Mesothelial cell of epicardium (in vitro differentiated cells): ENCODE measurements at places on chromosomes 2 and 18. TPM values are rescaled to one million over a fixed set of nuclear protein-coding genes. Genes with fewer than 3 reads are reported as not detected.

Gene STPG4
- 0.27 to 0.52 TPM in 2 of 3 replicates, not detected in the other for total RNA-seq

Gene IL1RN
- not detected in 3 replicates for total RNA-seq

GRCh38 chr2:108446703-108447102 lies 2.3 kb upstream of the GCC2 start:
- no peak overlapping the region for H3K27ac ChIP-seq
- H3K4me1 ChIP-seq = peaks cover 21% of the 10 kb centered on the region
- DNase-seq = no peak
- H3K4me3 ChIP-seq = no peak overlapping the region
- no peaks in the 10 kb centered on the region for H3K27me3 ChIP-seq

- H3K36me3 ChIP-seq = no peaks in the 10 kb centered on the region
- H3K27ac ChIP-seq = no peak overlapping the region
- peaks cover 29% of the 10 kb centered on the region for H3K27me3 ChIP-seq
- no peak for DNase-seq
Observed at GRCh38 chr18:23136326-23137096, 1.2 kb downstream of the CABLES1 start.

- no peak for DNase-seq
- peaks cover 17% of the 10 kb centered on the region for H3K36me3 ChIP-seq
- H3K27me3 ChIP-seq = no peaks in the 10 kb centered on the region
- peaks cover 6% of the 10 kb centered on the region for H3K4me1 ChIP-seq
- peak overlapping the region; percentile 9 for H3K27ac ChIP-seq
Observed at GRCh38 chr2:63192169-63192888, 141.7 kb downstream of the OTX1 start.

DNA sequence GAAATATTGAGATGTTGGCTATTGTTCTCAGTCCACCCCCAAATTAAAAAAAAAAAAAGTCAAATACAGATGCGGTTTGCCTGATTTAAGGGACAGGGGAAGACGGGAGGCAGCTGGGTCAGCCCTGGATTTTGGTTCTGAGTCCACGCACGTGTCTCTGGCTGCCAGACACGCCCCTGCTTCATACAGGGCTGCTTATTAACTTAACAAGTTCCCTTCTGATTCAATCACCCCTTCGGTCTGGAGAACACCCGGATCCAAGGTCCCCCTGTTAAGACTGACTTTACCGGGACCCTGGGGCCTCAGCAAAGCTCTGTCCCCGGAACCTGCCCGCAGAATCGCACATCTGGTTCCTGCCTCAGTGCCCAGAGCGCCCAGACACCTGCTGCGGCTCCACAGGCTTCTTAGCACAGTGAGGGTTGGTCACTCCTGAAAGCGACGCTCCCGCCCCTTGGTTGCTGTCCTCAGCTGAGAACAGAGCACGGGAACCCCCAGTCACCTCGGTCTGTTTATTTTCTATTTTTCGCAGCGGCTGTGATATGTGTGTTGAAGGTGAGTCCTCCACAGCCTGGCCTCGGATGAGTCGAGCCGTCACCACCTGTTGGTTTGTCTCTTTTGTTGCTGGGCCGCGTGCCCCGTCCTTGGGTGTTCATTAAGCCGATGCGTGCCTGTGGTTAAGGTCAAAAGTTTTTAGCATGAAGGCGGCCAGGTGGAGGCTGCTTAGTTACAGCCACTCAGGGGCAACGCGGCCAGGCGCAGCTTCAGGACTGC lies 57.2 kb downstream of the RTP5 start:
- DNase-seq = no peak
- H3K27me3 ChIP-seq = peaks cover 7% of the 10 kb centered on the region
- H3K36me3 ChIP-seq = no peaks in the 10 kb centered on the region
- no peaks in the 10 kb centered on the region for H3K4me1 ChIP-seq

Gene SLC66A2
- total RNA-seq = 33.5 to 34.6 TPM (median 34.4 TPM) in 3 replicates

- no peak overlapping the region for H3K27ac ChIP-seq
- no peak overlapping the region for H3K4me3 ChIP-seq
- DNase-seq = no peak
Observed at GRCh38 chr2:46024146-46024779, 272.9 kb upstream of the EPAS1 start.

DNA sequence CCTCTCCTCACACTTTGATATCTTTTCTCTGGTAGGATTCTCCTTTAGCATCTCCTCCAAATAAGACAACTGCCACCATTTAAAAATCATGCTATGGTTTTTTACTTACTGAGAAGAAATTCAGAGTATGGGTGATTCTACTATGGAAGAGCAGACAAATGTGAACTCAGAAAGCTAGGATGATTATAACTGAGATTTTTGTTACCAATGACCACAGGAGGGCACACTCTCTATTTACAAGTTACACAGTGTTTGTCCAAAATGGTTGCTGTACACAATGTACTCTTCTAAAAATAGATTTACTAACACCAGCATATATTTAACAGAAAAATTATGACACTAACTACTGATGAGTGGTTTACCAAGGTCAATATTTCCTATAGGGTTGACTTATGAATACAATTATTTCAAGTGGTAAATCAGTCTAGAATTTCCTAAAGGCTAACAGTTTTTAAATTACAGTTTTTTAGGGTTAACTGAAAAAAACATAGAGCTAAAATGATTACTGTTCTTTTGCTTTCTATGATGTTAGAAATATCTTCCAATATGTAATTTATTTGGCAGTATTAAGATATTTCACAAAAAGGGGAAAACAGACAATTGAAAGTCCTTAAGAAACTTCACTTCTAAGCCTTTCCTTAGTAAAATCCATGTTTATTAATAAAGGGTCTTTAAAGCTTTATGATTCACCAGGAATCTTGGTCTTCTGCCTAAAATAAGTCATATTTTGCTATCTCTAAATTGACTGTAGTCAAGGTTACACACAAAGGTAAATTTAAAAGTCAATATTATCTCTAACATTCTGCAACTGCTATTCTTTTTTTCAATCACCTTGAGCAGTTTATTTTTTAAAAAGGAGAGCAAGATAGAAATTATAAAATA lies 57.2 kb downstream of the MAP4K3 start:
- no peak overlapping the region for H3K4me3 ChIP-seq
- peaks cover 16% of the 10 kb centered on the region for H3K36me3 ChIP-seq
- peak overlapping the region; percentile 27 for H3K27ac ChIP-seq
- H3K27me3 ChIP-seq = no peaks in the 10 kb centered on the region

Gene DNER
- total RNA-seq = not detected in 3 replicates

Gene TMEM163
- 0.29 to 0.47 TPM in 2 of 3 replicates, not detected in the other for total RNA-seq

- no peak for DNase-seq
- H3K4me1 ChIP-seq = peaks cover 13% of the 10 kb centered on the region
- no peak overlapping the region for H3K4me3 ChIP-seq
Observed at GRCh38 chr2:16194530-16194929, 254.2 kb downstream of the MYCN start.

Gene C1GALT1C1L
- 0.29 to 0.38 TPM (median 0.38 TPM) in 3 replicates for total RNA-seq

DNA sequence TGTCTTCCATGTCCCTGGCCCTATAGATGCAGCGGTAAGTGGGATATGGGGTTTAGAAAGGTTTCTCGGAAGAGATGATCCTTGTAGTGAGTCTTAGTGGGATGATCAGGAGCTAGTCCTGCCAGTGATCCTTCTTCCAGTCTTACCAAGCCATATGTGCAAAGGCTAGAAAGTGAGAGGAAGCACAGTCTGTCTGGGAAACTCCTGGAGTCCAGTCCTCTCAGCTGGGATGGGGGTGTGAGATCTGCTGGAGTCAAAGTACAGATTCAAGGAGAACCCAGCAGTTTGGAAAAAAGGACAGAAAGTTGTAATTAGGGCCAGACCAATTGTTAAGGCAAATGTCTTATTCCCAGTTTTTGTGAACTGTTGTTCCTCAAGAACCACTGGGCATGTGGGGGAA lies 83.3 kb downstream of the LIMS1 start:
- peak overlapping the region; percentile 65 for H3K27ac ChIP-seq
- no peak for DNase-seq
- no peaks in the 10 kb centered on the region for H3K27me3 ChIP-seq
- H3K36me3 ChIP-seq = no peaks in the 10 kb centered on the region
- peaks cover 88% of the 10 kb centered on the region for H3K4me1 ChIP-seq

GRCh38 chr2:154992826-154993225 lies 294.3 kb downstream of the KCNJ3 start:
- DNase-seq = no peak
- peaks cover 5% of the 10 kb centered on the region for H3K4me1 ChIP-seq
- H3K27ac ChIP-seq = no peak overlapping the region
- H3K27me3 ChIP-seq = no peaks in the 10 kb centered on the region
- no peaks in the 10 kb centered on the region for H3K36me3 ChIP-seq

GRCh38 chr2:225033440-225034318 lies 8.6 kb downstream of the DOCK10 start:
- H3K27ac ChIP-seq = no peak overlapping the region
- H3K27me3 ChIP-seq = peaks cover 54% of the 10 kb centered on the region
- no peak overlapping the region for H3K4me3 ChIP-seq
- no peak for DNase-seq

Gene SCN3A
- total RNA-seq = 0.11 to 0.23 TPM (median 0.16 TPM) in 3 replicates

Gene CXCR4
- 1.5 to 2.1 TPM (median 1.8 TPM) in 3 replicates for total RNA-seq

GRCh38 chr2:149627111-149627801 lies 39.7 kb upstream of the MMADHC start:
- DNase-seq = no peak
- no peaks in the 10 kb centered on the region for H3K27me3 ChIP-seq
- no peak overlapping the region for H3K4me3 ChIP-seq
- H3K4me1 ChIP-seq = peaks cover 39% of the 10 kb centered on the region

Gene ERFE
- 0.50 to 0.85 TPM (median 0.66 TPM) in 3 replicates for total RNA-seq

Gene EIF5B
- total RNA-seq = 42.1 to 45.8 TPM (median 45.3 TPM) in 3 replicates

DNA sequence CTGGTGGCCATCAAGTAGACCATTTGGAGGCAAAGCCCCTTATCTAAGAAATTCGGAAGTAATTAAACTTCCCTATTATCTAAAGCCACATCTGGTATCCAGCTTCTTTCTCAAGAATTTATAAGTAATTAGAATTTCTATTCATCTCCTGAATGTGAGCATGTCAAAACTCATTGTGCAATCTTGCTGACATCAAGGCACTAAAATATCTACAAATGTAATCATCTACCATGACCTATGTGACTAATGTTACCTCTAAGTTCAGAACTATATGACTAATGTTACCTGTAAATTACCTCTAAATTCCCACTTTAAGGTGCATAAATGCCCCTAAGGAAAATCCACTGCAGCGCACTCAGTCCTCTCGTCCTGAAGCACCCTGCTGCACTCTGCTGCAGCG lies 773.0 kb downstream of the CPS1 start:
- no peak for DNase-seq
- H3K4me3 ChIP-seq = no peak overlapping the region
- H3K4me1 ChIP-seq = peaks cover 3% of the 10 kb centered on the region
- H3K27ac ChIP-seq = no peak overlapping the region
- H3K27me3 ChIP-seq = no peaks in the 10 kb centered on the region
- no peaks in the 10 kb centered on the region for H3K36me3 ChIP-seq

GRCh38 chr2:233213011-233213410 lies 38.5 kb upstream of the ATG16L1 start:
- H3K4me1 ChIP-seq = peaks cover 11% of the 10 kb centered on the region
- H3K4me3 ChIP-seq = no peak overlapping the region
- peaks cover 2% of the 10 kb centered on the region for H3K27me3 ChIP-seq
- no peak for DNase-seq

DNA sequence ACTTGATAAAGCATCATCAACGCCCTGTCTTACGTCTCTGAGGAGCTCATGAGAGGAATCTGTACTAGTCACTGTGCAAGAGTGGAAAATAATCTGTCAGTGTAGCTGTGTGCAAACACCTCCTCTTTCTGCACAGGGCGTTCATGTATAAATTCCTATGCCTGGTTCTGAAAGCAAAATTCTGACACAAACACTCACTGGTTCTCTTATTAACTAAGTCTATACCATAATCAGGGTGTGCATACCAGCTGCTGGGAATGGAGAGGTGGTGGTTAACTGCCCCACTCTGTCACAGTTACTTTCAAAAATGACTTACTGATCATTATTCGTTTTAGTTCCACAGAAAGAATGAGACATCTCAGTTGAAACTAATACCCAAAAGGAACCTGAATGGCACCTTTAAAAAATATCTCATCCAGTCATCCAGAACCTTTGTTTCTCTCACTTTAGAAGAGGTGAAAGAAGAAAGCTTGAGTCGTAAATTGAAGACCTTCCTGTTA lies 35.7 kb downstream of the STK39 start:
- H3K4me1 ChIP-seq = peaks cover 16% of the 10 kb centered on the region
- no peaks in the 10 kb centered on the region for H3K27me3 ChIP-seq
- H3K27ac ChIP-seq = no peak overlapping the region
- no peak overlapping the region for H3K4me3 ChIP-seq

DNA sequence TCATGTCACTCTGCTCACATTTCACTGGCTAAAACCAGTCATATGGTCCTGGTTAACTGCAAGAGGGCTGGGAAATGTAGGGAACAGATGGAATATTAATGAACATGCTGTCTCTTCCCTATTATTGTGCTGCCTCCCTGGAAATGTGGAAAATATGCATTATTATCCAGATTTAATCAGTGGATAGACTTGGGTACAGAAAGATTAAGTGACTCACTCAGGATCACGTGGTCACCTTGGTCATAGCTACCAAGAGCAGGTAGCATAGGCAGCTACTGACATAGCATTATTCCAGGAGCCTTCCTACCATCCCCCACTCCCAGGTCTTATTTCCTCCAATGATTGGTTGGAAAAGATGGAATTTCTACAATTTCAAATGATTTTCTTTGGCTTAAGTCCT lies 141.1 kb downstream of the HRH4 start:
- H3K27ac ChIP-seq = no peak overlapping the region
- no peak for DNase-seq
- peaks cover 18% of the 10 kb centered on the region for H3K4me1 ChIP-seq
- no peaks in the 10 kb centered on the region for H3K36me3 ChIP-seq
- no peak overlapping the region for H3K4me3 ChIP-seq

- H3K27ac ChIP-seq = peak overlapping the region; percentile 73
- no peak for DNase-seq
- no peak overlapping the region for H3K4me3 ChIP-seq
- H3K36me3 ChIP-seq = peaks cover 9% of the 10 kb centered on the region
Observed at GRCh38 chr2:47075361-47076125, 79.6 kb downstream of the STPG4 start.

Gene CD8B2
- not detected in 3 replicates for total RNA-seq

DNA sequence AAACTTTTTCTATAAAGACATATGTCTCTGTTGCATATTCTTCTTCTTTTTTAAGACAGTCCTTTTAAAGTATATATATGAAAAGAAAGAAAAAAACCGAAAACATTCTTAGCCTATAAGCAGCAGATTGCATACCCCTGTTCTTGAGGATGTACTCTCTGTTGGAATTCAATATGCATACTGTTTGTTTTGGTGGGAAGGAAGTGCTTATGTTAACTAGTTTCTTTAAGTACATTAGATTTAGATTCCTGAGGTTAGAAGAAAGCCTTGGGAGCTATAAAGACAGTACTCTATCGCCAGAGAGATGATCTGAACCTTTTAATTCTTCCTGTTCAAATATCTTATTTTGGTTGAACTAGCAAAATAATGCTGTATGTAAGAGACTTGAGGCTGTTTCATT lies 46.8 kb upstream of the TBR1 start:
- no peak overlapping the region for H3K4me3 ChIP-seq
- no peak overlapping the region for H3K27ac ChIP-seq

Gene GPR35
- 5.4 to 6.0 TPM (median 6.0 TPM) in 3 replicates for total RNA-seq
